ENCODE measurements at places on chromosomes 13 and 19.

GRCh38 chr13:67117010-67117550 lies 113.1 kb downstream of the PCDH9 start:
- no peak for DNase-seq

GRCh38 chr19:3575949-3576673 lies 3.4 kb downstream of the HMG20B start:
- no peak for DNase-seq

DNA sequence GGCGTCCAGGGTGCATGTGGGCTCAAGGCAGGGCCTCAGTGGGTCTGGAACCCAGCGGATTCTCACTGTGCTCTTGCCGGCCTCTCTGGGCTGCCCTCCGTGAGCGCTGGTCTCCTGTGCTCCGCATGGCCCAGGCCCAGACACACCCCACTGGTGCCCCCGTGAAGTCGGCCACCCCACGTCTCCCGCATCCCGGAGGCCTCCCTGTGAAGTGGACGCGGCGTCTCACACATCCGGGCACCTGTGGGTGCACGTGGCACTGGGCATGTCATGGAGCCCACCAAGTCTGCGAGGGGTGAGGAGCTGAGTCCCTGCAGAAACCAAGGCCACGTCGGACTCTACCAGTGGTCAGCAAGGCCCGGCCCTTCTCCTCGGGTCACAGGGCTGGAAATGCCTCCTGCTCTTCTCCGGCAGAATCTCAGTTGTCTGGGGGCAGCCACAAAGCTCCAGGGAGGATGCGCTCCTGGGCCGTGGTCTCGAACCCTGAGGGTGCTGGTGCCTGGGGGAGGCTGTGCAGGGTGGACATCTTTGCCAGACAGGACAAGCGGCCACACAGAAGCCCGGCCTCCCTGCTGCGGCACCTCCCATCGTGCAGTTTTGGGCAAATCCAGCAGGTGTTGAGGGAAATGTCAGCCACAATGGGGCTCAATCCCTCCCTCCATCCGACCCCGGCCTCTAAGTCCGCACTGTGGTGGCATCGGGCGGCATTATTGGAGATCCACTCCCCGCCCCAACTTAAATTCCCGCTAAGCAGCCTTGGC lies 2.2 kb downstream of the C13orf46 start:
- DNase-seq, result no peak

- no peak for DNase-seq
Measured at GRCh38 chr19:41161903-41162302, 31.1 kb upstream of the CYP2S1 start.

- DNase-seq, result no peak
Measured at GRCh38 chr13:33496336-33496735, 210.8 kb upstream of the STARD13 start.
